ENCODE measurements at places on chromosomes 2 and 18.

DNA sequence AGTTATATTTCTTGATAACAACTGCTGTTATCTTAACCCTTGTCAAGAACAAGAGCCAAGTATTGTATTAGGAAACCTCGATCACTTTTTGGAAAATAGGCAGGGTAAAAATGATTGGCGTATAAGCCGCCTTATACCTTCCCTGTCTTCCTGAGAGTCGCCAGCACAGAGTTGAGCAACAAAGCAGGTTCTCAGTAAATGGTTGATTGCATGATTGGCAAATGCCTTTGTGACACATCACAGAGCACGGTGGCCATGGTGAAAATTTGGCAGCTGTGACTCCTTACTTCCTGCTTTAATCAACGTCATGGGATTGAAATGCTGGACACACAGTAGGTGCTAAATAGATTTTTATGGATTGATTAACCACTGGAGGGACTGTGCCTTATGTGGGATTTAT lies 3.9 kb upstream of the KLHL29 start:
- DNase-seq = peak; percentile 14
- H3K4me1 ChIP-seq = peaks cover 28% of the 10 kb centered on the region
- H3K36me3 ChIP-seq = peaks cover 6% of the 10 kb centered on the region
- H3K4me3 ChIP-seq = peak overlapping the region; percentile 55

- no peak overlapping the region for H3K27ac ChIP-seq
- no peak overlapping the region for H3K4me3 ChIP-seq
- DNase-seq = no peak
These were observed 158.6 kb downstream of the DYSF start for GRCh38 chr2:71611781-71612527.

GRCh38 chr18:67608615-67609273 lies 92.2 kb upstream of the DSEL start:
- H3K4me3 ChIP-seq = no peak overlapping the region
- no peaks in the 10 kb centered on the region for H3K27me3 ChIP-seq
- DNase-seq = no peak

GRCh38 chr2:235939471-235939870 lies 228.7 kb downstream of the GBX2 start:
- H3K36me3 ChIP-seq = no peaks in the 10 kb centered on the region
- DNase-seq = no peak
- H3K27me3 ChIP-seq = peaks cover 3% of the 10 kb centered on the region
- no peaks in the 10 kb centered on the region for H3K4me1 ChIP-seq
- H3K27ac ChIP-seq = no peak overlapping the region
